ENCODE measurements at places on chromosomes 16 and 17.

- no peak for DNase-seq
Observed at GRCh38 chr17:58614859-58615459, 76.9 kb downstream of the TEX14 start.

DNA sequence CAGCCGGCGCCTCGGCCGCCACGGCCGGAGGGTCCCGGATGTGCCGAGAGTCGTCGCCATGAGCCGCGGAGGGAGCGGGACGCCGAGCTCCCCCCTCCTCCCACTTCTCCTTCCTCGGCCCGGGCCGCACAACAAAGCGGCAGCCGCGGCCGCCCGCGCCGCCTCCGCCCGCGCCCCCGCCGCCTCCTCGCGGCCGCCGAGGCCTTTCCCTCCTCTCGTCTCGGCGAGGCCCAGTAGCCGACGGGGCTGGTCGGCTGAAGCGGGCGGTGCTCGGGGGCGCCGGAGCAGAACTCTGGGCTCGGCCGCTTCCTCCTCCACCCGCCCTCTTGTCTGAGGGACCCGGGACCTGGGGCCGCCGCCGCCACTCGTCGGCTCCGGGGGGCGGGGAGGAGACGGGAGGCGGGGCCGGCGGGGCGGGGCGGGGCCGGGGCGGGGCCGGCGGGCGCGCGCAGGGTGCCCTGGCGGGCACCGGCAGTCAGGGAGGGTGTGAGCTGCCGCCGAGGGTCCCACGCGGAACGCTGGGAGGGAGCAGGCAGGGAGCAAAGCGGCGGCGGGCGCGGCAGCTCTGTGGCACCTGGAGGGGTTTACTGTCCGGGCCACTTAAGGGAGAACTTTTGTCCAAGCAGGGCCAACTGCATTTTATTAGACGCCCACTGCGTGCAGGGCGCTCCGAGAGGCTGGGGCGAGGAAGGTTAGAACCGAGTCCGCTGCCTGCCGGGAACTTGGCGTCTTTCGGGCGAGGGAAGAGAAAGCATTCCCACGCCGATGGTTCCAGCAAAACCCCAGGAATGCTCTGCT, at the start of gene SMURF2:
Gene SMURF2, minus strand, starts transcription at position 332 of the 798 bp plus-strand sequence. CDS start 427 bp downstream, outside the sequence.
- peak; percentile 84 for DNase-seq

GRCh38 chr16:4303973-4304372, 11.9 kb upstream of the GLIS2 start:
- no peak for DNase-seq

- no peak for DNase-seq
Observed at GRCh38 chr16:6035161-6035560, 937.6 kb upstream of the EEF2KMT start.

DNA sequence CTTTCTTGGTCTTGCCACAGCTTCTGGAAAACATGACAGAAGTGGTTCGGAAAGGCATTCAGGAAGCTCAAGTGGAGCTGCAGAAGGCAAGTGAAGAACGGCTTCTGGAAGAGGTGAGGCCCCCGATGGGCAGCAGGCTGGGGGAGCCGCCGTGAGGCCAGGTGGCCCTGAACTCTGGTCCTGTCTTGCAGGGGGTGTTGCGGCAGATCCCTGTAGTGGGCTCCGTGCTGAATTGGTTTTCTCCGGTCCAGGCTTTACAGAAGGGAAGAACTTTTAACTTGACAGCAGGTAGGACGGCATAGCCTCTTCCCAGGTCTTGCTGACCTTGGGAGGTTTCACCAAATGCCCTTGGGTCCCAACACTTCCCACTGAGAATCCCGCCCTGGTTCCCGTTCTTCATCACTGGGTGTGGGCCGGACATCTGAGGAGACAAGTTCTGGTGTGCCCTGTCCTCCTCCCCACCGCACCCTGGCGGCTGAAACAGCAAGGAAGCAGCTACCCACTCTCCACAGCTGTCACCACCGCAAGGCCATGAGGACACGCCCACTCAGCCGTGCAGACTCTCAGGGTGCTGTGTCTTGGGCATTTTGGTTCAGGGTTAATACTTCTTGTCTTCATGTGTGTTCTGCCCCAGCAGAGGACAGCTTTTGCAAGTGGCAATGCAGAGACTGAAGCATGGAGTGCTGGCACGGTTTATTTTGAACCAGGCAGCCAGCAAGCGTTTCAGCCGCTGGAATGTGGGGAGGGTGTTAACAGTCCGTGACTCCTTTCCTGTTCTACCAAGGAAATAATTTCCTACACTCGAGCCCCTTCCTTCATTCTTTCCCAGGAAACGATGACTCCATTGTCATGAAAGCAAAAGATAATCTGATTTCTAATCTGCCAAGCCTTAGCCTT, 21.4 kb downstream of the NTAN1 start:
- no peak for DNase-seq

GRCh38 chr17:82882715-82883418, 43.0 kb upstream of the ZNF750 start:
- DNase-seq, result peak; percentile 87

DNA sequence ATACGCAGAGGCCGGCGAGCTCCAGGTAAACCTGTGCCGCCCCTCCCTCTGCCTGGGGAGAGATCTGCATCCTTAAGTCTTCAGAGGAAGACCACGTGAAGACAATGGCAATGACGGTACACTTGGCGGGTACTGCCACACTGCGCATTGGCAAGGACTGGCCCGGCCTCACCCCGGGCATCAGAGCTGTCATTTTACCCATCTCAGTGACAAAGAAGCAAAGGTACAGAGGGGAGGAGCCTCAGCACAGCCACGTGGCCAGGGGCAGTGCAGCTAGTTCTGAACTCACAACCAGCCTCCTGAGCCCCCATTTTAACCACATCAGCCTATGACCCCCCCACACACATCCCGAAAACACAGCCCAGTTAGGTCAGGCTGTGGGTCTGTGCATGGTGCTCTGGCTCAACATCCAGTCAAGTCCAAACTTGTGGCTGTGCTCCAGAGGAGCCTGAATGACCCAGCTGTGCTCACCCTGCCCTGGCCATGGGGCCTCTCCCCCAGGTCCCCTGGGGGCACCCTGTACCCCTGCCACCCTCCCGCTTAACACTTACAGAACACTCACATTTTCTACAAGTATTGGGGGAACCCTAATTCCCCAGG, 80.6 kb downstream of the C16orf95 start:
- DNase-seq, result no peak

- DNase-seq, result no peak
Observed at GRCh38 chr16:19923396-19923795, 38.7 kb upstream of the GPRC5B start.

- DNase-seq, result no peak
Observed at GRCh38 chr16:4625560-4626159, 1.0 kb downstream of the MGRN1 start.

- no peak for DNase-seq
Observed at GRCh38 chr16:50295541-50296132, 29.3 kb downstream of the ADCY7 start.

DNA sequence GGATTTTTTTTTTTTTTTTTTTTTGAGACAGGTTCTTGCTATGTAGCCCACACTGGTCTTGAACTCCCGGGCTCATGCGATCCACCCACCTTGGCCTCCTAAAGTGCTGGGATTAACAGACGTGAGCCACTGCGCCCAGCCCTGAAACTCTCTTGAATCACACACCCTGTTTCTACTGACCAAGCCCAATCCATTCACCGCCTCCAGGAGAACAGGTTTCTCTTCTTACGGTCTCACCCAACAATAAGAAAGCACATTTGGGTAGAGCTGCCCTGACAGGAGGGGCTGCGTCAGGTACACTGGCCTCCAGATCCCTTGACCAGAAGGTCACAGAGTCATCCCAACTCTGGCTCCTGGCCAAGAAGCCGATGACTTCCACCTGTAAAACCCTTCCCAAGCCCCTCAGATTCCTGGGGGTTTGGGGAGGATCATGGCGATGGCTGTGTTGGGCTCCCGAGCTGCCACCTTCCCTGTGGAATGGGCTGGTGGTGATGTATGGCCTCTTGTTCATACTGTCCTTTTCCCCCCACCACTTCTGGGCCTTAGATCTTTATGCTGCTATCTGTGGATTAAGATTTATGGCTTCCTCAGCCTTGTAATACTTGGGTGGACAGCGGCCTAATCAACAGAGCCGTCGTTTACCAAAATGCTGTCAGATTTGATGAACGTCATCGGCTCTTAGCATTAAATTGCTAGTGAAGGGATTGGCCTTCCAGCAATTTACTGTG, 89.1 kb downstream of the KATNIP start:
- no peak for DNase-seq

- no peak for DNase-seq
Observed at GRCh38 chr17:52536489-52536888, 378.0 kb upstream of the CA10 start.

GRCh38 chr17:80746262-80746935, 201.8 kb downstream of the RPTOR start:
- DNase-seq, result no peak

- peak; percentile 96 for DNase-seq
Observed at GRCh38 chr17:64020056-64020766, at the start of gene ICAM2. ICAM2 (minus strand) TSS chr17:64020633; CDS start chr17:64006691, 13,942 bp downstream.

DNA sequence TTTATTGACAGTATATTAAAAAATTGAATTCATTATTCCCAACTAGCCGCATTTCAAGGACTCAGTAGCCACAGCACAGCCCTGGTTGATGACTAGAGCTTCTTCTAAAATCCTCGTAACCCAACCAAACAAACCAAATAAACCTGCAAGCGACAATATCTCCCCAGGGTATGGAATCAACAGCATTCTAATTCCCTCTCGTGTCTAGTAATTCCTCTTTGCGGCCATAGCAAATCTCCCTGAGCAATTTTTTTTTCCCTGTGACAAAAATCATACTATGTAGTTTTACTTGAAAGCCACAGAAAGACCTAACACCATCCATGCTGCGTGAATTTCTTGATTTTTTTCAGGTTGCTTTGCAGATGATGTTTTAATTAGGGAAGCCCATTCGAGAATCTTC, 143.4 kb upstream of the MYOCD start:
- DNase-seq, result no peak

DNA sequence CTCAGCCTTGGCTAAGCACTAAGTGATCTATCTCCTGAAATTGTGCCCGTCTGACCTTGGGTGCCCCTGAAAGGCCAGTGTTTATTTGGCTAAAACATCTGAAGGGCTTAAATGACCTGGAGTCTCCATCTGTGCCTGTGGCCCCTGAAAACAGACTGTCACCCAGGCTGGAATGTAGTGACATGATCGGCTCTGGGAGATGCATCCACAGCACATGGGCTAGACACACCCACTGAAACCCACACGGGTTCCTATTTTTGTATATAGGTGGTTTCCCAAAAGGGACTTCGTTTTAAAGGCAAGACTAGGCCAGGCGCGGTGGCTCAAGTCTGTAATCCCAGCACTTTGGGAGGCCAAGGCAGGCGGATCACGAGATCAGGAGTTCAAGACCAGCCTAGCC, 13.5 kb downstream of the CEP295NL start:
- DNase-seq, result peak; percentile 52

DNA sequence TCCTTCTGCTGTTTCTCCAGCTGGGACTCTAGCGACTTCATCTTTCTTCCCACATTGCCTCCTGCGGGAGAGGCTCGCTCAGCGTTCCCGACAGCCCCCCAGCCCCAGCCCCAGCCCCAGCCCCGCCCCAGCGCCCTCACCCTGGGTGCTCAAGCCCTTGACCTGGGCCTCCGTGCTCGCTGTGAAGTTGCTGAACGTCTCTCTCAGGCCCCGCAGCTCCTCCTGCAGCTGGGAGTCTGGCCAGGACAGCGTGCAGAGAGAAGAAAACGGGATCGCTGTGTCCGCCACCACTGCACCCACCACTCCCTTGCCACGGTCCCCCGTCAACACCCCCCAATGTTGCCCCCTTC, 2.4 kb downstream of the ASGR1 start:
- no peak for DNase-seq

GRCh38 chr17:29909236-29910003, 20.6 kb downstream of the SSH2 start:
- no peak for DNase-seq

DNA sequence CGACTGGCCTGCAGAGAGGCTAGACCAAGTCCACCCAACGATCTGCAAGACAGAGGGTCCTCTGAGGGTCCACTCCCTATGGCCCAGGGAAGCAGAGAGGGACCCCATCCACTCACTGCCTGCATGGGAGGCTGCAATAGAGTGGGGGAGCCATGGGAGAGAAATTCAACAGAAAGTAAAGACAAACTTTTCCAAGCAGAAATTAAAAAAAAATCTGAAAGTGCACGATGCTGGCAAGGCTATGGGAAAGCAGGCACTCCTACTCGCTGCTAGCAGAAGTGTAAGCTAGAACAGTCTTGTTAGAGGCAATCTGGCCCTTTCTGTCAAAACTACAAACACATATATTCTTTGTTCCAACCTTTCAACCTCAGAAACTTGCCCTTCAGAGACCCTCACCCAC, 85.4 kb downstream of the GAS7 start:
- no peak for DNase-seq

DNA sequence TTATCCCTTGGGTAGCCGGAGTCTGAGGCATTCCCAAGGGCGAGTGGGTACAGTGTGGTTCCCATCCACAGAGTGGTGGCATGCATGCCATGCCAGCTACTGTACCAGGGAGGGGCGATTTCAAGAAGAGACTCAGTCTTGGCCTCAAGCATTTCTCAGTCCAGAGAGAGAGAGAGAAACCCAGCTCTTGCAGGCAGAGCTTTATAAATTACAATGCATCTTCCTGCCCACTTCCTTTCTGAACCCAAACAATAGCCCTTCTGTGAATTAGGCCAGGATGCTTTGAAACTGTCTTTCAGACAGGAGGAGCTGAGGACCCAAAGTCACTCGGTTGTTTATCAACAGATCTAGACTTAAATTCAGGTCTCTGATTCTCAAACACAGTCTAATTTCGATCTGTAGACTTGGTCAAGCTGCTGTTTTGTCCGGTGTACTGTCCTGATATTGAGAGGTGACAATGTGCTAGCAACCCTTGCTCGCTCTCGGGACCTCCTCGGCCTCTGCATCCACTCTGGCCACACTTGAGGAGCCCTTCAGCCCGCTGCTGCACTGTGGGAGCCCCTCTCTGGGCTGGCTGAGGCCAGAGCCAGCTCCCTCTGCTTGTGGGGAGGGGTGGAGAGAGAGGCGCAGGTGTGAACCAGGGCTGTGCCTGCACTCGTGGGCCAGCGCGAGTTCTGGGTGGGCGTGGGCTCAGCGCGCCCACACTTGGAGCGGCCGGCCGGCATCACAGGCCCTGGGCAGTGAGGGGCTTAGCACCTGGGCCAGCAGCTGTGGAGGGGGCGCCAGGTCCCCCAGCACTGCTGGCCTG, 408.0 kb downstream of the UTP18 start:
- no peak for DNase-seq

- DNase-seq, result no peak
Observed at GRCh38 chr17:18074566-18075272, 13.0 kb upstream of the DRG2 start.

GRCh38 chr16:85724936-85725335, 26.0 kb downstream of the C16orf74 start:
- DNase-seq, result no peak
